ENCODE measurements at places on chromosomes 7 and 10.

DNA sequence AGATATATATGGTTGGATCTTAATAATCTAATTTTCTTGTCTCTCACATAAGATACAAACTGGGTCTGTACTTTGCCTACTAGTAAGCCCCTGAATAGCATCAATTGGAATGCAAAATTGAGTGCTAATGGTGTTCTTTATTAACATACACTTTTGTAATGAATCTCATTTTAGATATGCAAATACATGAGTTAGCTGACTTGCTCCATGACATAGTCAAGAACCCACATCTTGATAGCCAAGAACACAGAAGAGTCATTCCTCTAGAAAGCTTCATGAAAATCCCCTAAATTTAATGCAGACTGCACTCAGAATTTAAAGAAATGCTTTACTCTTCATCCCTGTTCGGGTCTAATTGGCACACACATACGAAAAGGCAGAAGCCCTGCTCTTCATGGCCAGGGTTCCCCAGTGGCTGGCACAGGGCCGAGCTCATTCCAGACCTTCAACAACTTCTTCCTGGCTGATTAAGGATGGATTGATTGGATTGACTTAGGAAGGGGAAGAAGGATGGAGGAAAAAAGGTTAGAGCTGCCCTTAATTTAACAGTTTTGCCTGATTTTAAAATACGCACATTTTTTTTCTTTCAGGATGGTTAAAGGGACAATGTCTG lies 431.1 kb upstream of the KLF6 start:
- ATAC-seq = no peak

DNA sequence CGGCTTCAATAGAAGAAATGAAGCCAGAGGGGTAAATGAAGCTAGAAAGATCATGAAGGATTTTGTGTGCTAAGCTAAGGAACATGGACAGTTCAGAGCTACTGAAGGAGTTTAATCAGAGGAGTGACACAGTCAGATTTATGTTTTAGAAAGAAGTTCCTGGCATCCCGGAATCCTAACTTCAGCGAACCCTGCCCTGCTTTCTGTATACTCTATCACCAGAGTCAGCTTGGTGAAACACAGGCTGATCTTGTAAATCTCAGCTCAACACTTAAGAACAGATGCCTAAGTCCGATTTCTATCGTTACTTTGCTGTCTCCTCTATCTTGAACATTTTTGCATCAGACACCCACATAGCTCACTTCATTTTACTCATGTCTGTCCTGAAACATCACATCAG lies 9.1 kb downstream of the AHR start:
- no peak for ATAC-seq

- no peak for ATAC-seq
Observed at GRCh38 chr7:98724591-98724990, 107.5 kb downstream of the NPTX2 start.

DNA sequence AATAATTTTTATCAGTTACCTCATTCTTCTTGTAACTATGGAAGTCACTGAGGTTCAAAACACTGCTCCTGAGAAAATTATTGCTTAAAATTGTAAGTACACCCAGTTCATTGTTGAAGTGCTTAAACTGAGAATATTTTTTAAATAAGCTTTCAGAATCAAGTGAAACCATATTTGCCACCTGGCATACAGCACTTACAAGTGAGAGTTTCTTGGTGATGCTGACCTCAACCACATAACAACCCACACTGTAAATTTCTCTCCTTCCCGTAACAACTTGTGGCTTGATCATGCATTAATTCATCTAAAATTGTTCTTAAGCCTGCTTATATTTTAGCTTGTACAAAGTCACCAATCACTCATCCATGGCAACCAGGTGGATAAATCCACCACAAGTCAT lies 34.0 kb downstream of the IMMP2L start:
- peak; percentile 66 for ATAC-seq

GRCh38 chr7:150668472-150668911 lies 17.0 kb upstream of the GIMAP2 start:
- no peak for ATAC-seq

GRCh38 chr10:44650691-44651661 lies 260.2 kb upstream of the TMEM72 start:
- no peak for ATAC-seq

DNA sequence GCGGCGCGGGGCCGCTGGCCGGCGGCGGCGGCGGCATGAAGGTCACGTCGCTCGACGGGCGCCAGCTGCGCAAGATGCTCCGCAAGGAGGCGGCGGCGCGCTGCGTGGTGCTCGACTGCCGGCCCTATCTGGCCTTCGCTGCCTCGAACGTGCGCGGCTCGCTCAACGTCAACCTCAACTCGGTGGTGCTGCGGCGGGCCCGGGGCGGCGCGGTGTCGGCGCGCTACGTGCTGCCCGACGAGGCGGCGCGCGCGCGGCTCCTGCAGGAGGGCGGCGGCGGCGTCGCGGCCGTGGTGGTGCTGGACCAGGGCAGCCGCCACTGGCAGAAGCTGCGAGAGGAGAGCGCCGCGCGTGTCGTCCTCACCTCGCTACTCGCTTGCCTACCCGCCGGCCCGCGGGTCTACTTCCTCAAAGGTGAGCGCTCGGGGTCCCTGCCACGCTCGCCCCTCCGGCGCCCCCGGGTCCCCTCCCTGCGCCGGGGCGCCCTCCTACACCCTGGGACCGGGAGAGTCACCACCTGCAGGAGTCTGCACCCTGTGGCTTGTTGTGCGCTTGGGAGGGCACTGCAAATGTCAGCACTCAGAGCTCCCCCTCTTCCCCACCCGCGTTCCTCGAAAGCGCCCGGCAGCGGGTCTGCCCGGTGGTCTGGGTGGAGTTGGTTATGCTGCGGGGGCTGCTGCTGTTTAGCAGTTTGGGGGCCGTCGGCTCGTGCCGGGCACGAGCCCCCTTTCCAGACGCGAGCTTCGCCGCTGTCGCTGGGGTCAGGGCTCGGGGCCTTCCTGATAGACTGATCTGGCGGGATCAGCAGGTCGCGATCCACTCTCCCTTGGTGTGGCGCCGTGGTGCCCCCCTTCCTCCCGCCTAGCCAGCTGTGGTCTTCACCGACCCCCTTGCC lies 627 bp downstream of the DUSP5 start:
- ATAC-seq = peak; percentile 60

DNA sequence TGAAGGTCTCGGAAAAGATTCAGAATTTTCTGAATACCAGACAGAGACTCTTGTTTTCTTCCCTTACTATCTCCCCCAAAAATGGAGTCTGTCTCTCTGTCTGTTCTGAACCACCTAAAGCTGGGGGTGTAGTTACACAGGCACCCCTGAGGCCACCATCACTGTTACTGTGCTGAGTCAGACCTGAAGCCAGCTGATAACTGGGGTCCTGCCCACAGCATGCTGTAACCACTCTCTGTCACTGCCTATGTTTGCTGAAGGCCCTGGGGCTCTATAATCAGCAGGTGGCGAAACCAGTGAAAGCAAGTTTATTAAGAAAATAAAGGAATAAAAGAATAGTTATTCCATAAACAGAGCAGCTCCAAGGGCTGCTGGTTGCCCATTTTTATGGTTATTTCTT lies 575.2 kb upstream of the POT1 start:
- ATAC-seq = no peak

- peak; percentile 78 for ATAC-seq
Observed at GRCh38 chr10:124640538-124641231, 103.5 kb downstream of the FAM53B start.

DNA sequence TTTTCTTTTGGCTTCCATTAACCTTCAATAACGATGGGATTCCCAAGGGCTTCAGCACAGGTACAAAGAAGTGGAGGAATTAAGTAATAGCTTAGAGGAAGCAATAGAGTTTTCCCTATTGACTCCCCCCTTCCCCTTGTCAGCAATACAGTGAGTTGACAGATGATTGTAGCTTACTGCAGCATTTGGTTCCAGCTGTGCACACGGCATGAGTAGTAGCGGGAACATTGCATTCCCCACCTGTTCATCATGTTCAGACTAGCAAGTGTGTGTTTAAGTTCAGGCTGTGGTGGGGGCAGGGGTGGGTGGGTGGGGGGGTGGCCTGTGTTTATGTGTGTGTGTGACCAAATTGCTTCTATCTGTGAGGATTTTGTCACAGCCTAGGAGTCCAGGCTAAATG lies 4.6 kb upstream of the ADRA2A start:
- ATAC-seq = no peak

DNA sequence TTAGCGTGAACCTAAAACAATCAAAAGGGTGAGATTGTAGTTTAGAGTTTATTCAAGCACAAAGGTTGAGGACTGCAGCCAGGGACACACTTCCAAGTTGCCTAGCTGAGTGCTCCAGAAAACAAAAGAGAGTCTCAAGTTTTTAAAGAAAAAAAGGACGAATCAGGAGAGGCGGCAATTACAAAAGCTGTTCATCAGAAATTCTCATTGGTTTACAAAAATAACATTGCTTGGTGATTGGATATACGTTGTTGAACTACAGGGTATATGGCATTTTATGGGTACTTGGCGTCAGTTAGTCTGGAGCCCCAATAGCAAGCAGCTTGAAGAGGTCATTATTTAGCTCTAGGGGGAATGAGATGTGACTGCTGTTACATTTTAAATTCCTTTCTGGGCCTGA lies 11.5 kb downstream of the ZNF438 start:
- ATAC-seq = no peak

GRCh38 chr7:333393-333764 lies 43.4 kb downstream of the FOXL3 start:
- ATAC-seq = no peak

DNA sequence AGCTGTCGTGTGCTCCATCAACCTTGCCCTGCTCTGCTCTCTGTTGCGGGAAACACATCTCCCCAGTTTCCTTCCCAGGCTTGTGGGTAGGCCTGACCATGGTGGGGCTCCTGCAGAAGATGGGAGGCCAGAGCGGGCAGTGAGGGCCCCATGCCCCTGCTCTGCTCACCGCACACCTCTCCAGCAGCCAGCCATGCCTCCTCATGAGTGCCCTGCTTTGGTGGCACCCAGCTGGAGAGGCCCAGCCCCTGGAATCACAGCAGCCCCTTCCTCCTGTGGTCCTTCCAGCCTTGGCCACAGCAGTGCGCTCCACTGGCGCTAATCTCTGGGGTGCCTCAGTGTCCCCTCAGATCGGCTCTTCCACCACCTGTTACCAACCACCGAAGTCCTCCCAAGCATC lies 4.2 kb upstream of the OPN4 start:
- ATAC-seq = no peak

DNA sequence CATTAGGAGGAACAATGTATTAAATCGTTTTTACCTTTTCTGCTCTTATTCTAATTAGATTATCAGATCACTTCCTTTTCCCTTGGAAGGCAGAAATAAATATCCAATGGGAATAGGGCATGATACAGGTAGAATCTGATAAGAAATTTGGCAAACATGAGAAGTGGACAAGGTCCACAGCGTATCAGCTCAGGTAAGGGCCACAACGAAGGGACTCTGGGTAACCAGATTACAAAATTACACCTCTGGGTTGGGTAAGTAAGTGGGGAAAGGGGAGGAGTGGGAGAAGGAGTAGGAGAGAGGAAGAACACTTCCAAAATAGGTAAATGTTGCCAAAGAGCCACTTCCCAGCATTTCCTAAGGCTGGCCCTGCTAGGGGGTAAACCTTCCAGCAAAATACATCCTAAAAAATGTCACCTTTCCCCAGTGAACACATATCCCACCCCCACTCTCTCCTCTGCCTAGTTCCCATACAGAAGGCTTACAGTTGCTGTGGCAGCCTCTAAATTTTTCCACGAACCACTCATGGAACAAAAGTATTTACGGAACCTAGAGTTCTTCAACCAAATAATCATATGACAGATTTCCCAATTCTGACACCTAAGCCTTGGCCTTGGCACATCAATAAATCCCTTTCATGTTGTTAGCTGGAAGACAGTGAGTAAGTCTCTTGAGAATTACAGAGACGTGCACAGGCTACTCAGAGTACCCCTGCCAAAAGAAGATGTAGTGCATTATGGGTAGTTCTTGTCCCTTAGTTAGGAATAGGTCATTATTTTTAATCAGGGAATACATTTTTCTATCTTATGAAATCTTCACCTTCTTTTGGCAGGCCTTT lies 51.5 kb upstream of the DLX6 start:
- no peak for ATAC-seq

DNA sequence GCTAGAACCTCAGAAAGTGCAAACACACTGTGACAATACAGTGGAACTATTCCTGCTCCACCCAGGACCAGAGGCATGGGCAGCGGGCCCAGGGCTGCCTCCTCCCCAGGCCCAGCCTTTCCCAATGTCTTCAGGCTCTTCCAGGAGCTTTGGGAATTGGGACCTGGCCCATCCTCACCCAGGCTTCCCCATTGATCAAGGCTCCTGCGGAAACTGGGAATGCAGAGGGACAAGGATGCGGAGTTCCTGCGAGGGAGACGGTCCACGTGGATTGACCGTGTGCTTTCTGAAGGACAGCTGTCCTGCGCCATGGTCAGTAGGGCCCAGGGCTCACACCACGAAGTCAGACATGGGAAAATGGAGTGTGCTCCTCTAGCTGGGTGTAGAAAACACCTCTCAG lies 56.6 kb downstream of the CSGALNACT2 start:
- ATAC-seq = no peak

- ATAC-seq = no peak
Observed at GRCh38 chr10:128062331-128062880, 63.8 kb downstream of the MKI67 start.

DNA sequence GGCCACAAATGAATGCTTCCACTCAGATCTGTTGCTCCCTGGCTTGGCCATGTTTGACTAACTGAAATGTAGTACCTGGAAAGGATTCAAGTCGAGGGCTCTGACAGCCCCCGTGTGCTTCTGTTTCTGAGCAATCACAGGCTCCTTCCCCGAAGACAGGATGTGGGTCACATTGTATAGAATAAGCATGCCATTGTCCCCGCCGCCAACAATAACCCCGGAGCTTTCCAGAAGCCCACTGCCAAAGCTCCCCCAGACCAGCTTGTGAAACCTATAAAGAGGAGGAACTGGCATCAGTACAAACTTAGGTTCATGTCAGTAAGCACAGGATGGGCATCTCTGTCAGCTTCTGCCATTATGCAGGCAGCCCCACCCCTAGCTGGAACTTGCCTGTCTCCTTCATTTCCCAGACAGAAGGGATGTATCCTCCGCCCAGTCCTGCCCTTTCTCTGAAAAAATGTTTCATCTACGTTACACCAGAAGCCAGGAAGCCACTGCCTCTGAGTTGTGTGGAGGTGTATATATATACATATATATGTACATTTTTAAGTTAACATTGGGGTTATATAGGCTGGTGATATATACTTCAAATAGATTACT lies 10.3 kb downstream of the SEC31B start:
- ATAC-seq = no peak

DNA sequence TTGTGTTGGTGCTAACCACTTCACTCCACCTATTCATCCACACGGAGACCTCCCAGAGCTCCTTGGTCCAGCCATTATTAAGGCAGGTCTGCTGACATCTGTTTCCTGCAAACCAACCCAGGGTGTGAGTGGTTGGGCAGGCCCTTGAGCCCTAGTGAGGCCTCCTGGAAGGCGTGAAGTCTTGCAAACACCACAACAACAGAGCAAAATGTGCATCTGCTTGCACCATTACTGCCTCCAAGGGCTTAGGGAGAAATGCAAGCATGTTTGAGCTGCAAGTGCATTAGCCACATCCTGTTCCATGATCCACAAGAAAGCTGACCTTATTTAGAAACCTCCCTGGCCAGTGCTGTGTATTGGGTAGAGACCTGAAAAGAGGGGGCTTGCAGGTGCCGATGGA lies 325.5 kb downstream of the GRID1 start:
- ATAC-seq = no peak

Data from stimulated activated memory B cell treated with anti-CD40 and anti-IgM and Interleukin-4, amounts not matched to agents 10 μg/mL and 1 μg/mL and 100 μg/mL, for 72 hours (primary cell).